Sigmoid colon (tissue), 7 donors: ENCODE measurements at places on chromosomes 13 and 19.

GRCh38 chr19:34712395-34713261, 21.4 kb upstream of the ZNF181 start:
- no peak overlapping the region for H3K27ac ChIP-seq
- no peaks in the 10 kb centered on the region for H3K4me1 ChIP-seq
- H3K36me3 ChIP-seq, result no peaks in the 10 kb centered on the region
- no peak overlapping the region for H3K4me3 ChIP-seq

GRCh38 chr19:5587661-5588060, 19.9 kb upstream of the TINCR start:
- peaks cover 67% of the 10 kb centered on the region for H3K36me3 ChIP-seq
- no peaks in the 10 kb centered on the region for H3K27me3 ChIP-seq
- no peak for DNase-seq
- peaks cover 19% of the 10 kb centered on the region for H3K4me1 ChIP-seq

- H3K4me3 ChIP-seq, result no peak overlapping the region
- peaks cover 5% of the 10 kb centered on the region for H3K4me1 ChIP-seq
- no peak for DNase-seq
- H3K27me3 ChIP-seq, result no peaks in the 10 kb centered on the region
Observed at GRCh38 chr19:1959928-1960589, 19.1 kb downstream of the CSNK1G2 start.

GRCh38 chr19:19514881-19515641, at the start of gene TSSK6:
Gene TSSK6 (minus strand): TSS chr19:19515548. CDS start chr19:19515427, 121 bp downstream.
- H3K27ac ChIP-seq, result peak within 1 kb of the TSS; percentile 90
- no peaks in the 10 kb centered on the region for H3K27me3 ChIP-seq
- no peak for DNase-seq
- H3K4me3 ChIP-seq, result peak within 1 kb of the TSS; percentile 72
